ENCODE measurements at places on chromosomes 2 and 18.

- peak; percentile 81 for DNase-seq
Measured at GRCh38 chr2:100786297-100786658, 33.7 kb upstream of the NPAS2 start.

DNA sequence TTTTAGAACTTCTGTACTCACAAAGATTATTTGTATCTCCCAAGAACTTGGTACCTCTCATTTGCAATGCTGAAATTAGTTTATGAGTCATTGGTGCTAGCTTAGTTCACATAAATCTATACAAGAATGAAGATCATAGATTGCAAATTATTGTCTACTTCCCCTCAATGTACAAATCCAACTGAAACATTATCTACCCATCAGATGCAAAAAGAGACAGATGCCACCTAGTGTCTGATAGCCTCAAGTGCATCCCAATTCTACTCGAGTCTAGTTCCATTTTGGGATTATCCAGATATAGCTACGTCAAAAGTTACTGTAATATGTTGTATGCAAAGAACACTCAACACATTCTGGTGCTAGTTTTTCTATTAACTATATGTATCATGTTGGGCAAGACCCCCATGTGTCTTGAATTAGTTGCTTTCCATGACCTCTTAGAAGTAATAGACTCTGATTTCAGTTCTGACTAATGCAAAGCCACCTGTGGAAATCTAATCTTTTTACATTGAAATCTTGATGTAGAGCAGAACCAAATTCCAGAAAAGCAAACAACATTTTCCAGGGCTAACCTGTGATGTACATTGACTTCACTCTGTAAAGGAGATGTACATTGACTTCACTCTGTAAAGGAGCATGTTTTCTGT, 210.0 kb downstream of the RBM43 start:
- no peak for DNase-seq

DNA sequence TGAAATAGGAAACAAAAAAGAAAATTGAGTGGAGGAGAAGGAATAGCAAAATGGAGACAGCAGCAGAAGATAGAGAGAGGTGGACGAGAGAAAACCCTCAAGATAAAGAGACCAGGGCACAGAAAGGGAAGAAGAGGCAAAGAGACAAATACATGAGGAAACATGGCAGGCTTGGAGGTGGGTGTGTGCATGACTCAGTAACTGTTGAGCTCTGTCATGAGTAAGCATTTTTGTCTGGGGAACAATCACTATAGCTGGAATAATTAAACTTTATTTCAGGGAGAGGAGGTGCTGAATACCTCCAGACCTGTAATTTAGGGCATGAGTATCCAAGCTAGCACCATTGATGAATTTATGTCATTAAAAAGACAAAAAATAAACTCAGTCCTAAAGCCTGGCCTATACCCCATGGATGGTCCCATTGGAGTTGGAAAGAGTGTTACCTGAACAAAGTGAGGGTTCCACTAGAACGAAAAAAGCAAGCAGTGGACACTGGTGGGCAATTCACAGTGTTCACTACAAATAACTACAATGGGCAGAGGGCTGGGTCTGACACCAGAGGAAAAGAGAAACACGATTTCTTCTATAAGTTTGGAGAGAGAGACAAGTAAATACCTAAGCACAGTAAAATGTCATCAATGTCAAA, 145.5 kb downstream of the ADCYAP1 start:
- DNase-seq, result no peak

- no peak for DNase-seq
Measured at GRCh38 chr2:8329660-8330622, 351.9 kb upstream of the ID2 start.

- no peak for DNase-seq
Measured at GRCh38 chr18:21598726-21599584, 1.5 kb downstream of the ESCO1 start.
